ENCODE measurements at places on chromosomes 5 and 9. TPM values are rescaled to one million over a fixed set of nuclear protein-coding genes. Genes with fewer than 3 reads are reported as not detected.

STC2 gene
- 29.8 TPM for total RNA-seq

FOXD4L5 gene
- total RNA-seq: not detected

DAPK1 gene
- 56.1 TPM for total RNA-seq

DNA sequence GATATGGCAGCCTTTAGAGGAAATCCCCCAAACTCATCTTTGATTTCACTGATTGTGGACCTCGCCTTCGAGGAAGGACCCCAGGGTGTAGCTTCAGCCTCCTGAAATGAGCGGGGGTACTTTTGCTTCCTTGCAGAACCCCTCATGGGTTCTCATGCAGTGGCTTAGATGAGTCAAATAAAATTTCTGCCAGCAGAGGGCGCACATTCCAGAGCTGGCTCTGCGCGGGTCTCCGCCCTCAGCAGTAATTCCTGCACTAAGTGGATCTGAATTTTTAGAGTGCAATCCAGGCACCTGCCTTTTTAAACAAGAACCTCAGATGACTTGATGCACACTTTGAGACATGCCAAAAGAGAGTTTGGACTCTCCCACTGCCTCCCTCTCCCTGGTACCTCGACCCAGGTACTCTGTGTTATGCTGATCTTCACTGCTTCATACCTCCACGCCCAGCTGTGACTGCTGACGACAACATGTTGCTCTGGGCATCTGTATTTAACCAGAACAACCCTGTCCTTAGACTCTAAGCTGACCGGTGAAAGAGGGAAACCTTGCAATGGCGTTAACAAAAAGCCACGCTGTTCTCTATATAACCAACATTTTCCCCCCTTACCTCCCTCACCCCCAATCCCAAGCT, 7.3 kb downstream of the EGFLAM start:
- peak; percentile 55 for DNase-seq

GRCh38 chr5:124453221-124454051, 293.0 kb downstream of the ZNF608 start:
- no peak for DNase-seq

DNA sequence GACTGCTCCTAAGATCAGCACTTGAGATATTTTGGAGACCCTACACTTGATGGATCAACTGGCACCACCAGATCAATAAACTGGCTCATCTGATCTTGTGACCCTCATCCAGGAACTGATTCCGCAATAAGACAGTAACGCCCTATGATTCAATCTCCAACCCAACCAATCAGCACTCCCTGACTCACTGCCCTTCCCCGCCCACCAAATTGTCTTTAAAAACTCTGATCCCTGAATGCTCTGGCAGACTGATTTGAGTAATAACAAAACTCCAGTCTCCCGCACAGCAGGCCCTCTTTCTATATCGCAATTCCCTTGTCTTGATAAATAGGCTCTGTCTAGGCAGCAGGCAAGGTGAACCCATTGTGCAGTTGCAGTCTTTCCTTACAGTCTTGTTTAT, 677.0 kb downstream of the LRRC70 start:
- no peak for DNase-seq

DNA sequence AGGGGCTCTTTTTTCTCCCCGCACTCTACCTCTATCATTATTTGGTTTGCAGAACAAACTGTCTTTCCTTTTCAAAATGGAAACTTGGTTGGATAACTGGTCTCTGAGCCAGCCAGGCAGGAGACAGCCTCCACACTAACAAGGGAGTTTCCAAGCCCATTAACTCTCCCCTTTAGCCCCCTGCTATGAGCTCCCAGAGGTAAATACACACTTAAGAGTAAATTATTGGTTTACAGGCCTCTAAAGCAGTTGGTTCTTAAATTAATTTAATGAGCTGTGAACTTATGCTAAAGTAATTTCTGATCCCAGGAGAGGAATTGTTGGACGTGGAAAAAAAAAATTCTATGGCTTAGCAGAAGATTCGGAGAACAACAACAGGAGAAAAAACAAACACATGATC, 30.3 kb downstream of the EPB41L4A start:
- DNase-seq: no peak

GRCh38 chr5:91111473-91112238, 271.5 kb downstream of the ARRDC3 start:
- no peak for DNase-seq

Data from omental fat pad (tissue), 4 donors.